ENCODE measurements at places on chromosomes 1 and 21.
A peak's percentile ranks its signal among the peaks of the same experiment; 100 is the strongest.

GRCh38 chr1:221302810-221303209 lies 423.6 kb downstream of the HLX start:
- DNase-seq: no peak

DNA sequence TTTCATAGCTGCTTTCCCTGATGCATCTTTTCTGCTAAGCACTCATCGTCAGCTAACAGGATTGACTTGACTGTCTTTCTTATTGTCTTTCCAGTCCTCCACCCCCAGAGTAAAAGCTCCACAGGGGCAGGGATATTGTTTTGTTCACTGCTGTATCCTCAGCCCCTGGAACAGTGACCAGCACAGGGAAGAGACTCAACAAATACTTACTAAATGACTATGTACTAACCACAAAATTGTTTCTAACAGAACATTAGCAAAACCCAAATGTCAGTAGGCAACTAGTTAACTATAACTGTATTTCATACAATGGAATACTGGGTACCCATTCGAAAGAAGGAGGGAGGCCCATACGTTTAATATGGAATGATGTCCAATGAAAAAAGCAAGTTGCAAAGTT lies 53.0 kb downstream of the BCAR3 start:
- no peak for DNase-seq

DNA sequence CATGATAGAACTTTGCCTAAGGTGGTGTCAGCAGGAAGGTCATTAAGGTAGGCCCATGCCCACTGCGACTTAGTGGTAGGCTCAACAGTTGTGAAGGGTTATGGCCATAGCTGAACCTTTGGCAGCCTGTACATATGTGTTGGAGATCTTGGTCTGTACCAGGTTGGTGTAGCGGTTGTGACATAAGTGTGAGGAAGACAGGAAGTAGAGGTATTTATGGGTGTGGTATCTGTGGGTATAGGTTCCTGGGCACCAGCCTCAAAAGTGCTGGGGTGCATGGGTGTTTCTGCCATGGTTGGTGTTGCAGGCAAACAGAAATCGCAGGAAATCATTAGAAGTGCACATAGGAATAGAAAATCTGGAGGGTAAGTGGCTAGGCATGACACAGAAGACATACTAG lies 18.6 kb upstream of the LRIF1 start:
- DNase-seq: no peak

DNA sequence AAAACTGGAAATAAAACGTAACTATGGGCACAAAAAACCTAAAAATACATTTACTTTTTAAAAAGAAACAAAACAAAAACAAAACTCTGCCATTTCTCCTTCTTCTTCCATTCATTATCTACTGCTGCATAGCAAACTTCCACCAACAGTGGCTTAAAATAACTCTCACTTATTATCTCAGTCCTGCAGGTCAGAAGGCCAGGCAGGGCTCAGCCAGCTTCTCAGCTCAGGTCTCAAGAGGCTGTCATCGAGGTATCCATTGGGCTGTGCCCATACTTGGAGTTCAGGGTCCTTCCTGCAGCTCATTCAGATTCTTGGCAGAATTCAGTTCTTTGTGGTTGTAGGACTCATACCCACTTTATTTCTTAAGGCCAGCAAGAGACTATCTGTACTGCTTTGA lies 352.7 kb upstream of the PLD5 start:
- no peak for DNase-seq

GRCh38 chr1:5514527-5515183 lies 477.6 kb downstream of the NPHP4 start:
- no peak for DNase-seq

DNA sequence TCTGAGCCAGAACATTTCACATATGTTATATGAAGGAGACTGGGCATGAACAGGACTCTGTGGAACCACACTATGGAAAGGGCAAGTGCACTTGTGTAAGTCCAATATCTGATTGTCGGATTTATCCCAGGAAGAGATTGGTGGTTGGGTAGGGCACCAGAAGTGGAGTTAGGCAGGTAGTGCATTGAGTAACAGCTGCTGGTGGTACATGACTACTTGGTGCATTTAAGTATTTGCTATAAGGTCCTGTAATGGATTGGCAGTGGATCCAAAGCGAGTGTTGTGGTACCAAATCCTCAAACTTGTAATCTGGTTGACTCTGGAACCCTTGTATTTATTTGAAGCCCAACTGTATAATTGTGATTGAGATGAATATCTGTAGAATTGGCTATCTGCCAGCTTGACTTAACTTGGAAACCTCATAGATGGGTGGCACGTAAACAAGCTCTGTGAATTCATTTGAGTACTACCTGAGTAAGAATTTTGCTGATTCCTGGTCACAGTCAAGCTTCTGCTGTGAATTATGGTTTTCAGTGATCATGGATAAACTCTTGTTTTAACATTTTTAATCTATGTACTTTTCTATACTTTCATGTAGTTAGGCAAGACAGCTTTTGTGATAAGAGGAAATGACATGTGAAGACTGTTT lies 21.1 kb downstream of the UBAP2L start:
- no peak for DNase-seq

DNA sequence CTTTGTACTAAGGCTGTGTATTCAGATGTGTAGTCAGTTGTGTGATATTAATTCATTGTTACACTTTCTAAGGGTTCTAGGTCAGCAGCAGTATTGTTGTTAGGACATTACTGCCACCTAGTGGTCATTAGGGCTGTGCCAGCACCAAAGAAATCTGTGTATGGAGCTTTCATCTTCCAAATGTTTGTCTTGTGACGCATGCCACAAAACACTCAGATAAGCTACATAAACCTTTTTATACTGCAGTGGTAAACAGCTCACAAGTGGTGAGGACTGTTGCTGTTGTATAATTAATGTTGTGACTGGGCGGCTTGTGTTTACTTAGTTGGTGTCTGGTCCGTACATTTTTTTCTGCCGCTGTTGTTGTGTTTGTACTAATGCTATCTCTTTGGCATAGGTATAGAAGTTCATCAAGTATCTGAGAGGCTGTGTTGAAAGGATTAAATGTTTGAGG lies 51.7 kb downstream of the S1PR1 start:
- peak; percentile 89 for DNase-seq

GRCh38 chr1:911875-912739 lies 11.6 kb upstream of the SAMD11 start:
- no peak for DNase-seq

- DNase-seq: no peak
Measured at GRCh38 chr21:30257773-30258172, 25.0 kb downstream of the KRTAP24-1 start.

DNA sequence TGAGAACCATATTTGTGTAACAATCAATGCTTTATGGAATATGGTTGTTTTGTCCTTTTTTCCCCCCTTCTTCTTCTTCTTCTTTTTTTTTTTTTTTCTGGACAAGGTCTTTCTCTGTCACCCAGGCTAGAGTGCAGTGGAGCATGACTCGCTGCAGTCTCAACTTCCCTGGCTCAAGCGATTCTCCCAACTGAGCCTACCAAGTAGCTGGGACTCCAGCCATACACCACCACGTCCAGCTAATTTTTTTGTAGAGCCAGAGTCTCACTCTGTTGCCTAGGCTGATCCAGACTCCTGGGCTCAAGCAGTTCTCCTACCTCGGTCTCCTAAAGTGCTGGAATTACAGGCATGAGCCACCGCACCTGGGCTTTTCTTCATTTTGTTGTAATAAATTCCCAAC lies 86.7 kb downstream of the FMN2 start:
- DNase-seq: peak; percentile 17
